ENCODE measurements at places on chromosomes 3 and 15.

DNA sequence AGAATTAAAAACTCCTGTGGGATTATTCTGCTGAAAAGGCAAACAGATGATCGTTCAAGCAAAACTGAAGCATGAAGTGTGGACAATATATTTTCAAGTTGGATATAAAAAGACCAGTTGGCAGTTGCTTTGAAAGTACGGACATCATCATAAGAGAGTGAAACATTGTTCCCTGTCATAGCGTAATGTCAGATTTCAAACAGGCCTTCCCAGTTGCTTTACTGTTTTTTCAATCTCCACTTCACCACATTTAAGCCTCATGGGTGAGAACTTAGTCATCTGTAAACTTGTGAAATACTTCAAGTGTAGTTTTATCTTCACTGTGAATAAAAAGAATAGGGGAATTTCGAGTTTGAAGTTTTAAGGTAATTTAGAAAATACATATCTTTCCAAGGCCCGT, 435.1 kb upstream of the CNTN3 start:
- no peak for DNase-seq

DNA sequence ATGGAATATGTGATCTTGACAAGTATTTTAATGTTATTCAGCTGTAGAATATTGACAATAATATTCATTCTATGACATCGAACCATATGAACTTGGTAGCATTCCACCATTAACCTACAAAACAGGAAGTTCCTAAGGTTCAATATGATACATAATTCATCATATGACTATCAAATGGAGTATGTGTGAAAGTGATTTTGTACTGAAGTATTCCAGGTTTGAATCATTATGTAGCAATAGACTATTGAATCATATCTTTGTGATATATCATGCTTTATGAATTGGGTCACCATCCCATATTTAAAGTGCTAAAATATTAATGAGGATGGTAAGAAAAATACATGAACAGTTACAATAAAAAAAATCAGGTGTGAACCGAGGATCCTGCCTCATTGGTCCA, 95.1 kb downstream of the TP63 start:
- no peak for DNase-seq

GRCh38 chr3:196311-197148, at the start of gene CHL1:
Gene CHL1 (plus strand): TSS chr3:196763. CDS start chr3:319777, 123,014 bp downstream.
- DNase-seq, result no peak

GRCh38 chr3:12708584-12709192, 44.8 kb upstream of the RAF1 start:
- DNase-seq, result no peak

DNA sequence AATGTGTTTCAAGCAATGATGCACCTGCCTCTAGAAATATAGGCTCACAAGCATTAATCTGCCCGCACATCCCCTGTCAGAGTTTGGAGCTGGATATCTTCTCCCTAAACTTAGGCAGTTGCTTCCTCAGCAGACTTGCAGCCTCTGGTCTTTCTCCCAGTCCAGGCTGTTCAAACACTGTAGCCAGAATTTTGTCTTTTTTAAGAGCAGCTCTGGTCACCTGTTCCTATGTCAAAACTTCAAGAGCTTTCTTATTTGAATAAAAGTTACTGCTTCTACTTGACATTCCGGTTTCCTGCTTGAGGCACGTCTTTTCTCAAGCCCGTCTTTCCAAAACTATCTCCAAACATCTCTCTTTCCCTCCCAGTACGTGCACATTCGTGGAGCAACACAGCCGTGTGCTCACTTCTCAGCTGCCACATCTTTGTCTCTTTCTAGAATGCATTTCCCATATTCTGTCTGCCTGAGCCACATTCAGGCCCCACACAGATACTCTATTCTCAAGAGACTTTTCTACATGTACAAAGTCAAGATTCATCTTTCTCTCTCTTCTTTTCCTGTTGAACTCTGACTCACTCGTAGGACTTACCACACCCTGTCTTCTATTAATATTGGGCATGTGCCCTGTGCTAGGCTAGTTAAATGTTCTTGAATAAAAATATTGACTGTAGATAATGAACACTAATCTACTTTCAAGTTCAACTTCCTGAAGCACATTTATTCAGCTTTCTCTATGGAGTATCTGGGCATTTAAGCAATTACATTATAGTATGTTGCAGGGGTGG, 307.7 kb upstream of the SOX2 start:
- DNase-seq, result no peak

All from HuH-7.5 (cell line).